Cortex of kidney (tissue), 1 donor: ENCODE measurements at places on chromosomes 2 and 18.

GRCh38 chr2:182318466-182319220 lies 108.2 kb downstream of the PDE1A start:
- DNase-seq, result no peak

DNA sequence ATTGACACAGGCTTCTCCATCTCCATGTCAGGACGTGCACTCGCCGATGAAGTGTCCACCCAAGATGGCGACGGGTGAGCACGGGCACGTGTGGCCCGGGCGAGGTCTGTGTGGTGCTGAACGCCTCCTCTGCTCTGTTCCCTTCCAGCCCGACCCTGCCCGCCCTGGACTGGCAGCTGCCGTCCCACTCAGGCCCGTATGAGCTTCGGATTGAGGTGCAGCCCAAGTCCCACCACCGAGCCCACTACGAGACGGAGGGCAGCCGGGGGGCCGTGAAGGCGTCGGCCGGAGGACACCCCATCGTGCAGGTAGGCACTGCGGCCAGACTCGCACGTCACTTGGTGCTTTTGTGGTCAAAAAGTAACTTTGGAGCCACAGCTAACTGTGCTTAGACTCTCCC lies 37.7 kb downstream of the NFATC1 start:
- no peak for DNase-seq

- no peak for DNase-seq
Measured at GRCh38 chr2:229098801-229099200, 172.3 kb downstream of the PID1 start.

DNA sequence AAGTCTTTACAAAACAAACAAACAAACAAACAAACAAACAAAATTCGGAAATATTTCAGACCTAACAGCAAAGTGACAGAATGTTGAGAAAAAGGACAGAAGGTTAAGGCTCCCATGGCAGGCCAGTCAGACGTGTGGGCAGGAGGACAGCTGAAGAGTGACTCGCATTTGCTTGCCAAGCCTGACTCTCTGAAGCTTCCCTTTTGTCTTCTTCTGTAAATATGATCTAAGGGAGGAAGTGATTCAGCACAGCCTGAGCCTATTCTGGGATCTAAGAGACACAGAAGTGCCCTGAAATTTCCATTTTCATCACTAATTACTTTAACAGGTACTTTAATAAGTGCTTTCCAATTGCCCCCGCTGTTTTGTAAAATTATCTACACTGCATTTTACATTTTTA lies 134.0 kb upstream of the LYPD1 start:
- DNase-seq, result no peak

DNA sequence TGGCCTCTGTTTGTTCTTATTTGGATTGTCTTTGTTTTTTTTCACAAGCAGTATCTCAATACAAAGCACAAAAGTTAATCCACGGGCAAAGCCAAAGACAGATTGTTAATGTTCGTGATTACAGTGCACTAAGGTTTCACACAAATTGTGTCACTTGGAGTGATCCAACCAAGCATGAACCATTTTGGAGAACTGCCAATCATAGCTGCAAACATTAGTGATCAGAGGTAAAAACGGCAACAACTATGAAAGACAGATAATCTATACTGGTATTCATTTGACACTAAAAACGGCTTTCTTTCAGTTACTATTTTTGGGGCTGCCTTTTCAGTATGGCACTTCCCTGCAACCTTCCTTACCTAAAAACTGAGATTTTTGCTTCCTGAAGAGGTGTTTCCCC lies 213.1 kb upstream of the GULP1 start:
- DNase-seq, result no peak
